ENCODE measurements at places on chromosomes 5 and 9.

GRCh38 chr9:125991886-125992529 is 244.8 kb downstream of the PBX3 start:
- DNase-seq = no peak

DNA sequence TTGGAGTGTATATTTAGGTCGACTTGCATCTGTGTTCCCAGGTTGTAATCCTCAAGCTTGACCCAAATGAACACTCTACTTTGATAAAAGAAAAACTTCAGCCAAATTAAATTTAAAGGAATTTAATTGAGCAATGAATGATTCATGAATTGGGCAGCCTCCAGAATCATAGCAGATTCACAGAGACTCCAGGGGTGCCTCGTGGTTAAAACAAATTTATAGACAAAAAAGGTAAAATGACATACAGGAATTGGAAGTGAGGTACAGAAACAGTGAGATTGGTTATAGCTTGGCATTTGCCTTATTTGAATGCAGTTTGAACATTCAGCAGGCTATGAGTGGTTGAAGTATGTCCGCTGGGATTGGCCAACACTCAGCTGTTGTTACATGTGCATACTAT is 21.6 kb upstream of the SPATA31D4 start:
- no peak for DNase-seq

- DNase-seq = no peak
Observed at GRCh38 chr9:81737871-81738507, 48.6 kb upstream of the TLE1 start.

- DNase-seq = no peak
Observed at GRCh38 chr9:136011703-136012496, 50.7 kb upstream of the UBAC1 start.

DNA sequence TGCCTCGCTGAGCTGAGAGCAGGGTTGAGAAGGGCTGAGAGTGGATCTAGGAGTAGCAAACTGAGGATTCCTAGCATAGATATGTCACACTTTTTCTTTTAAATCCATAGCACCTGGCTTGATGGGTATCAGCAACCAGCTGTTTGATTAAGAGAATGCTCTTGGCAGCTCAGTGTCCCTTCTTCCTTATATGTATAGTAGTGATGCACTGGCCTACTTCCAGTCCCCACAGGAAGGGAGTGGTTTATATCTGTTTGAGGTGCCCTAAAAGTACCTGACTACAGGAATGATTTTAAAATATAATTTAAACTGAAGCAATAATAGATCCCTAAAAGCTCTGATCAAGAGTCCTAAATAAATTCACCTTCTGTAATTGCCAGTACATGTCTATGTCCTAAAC is 546.8 kb upstream of the ZNF608 start:
- DNase-seq = no peak

DNA sequence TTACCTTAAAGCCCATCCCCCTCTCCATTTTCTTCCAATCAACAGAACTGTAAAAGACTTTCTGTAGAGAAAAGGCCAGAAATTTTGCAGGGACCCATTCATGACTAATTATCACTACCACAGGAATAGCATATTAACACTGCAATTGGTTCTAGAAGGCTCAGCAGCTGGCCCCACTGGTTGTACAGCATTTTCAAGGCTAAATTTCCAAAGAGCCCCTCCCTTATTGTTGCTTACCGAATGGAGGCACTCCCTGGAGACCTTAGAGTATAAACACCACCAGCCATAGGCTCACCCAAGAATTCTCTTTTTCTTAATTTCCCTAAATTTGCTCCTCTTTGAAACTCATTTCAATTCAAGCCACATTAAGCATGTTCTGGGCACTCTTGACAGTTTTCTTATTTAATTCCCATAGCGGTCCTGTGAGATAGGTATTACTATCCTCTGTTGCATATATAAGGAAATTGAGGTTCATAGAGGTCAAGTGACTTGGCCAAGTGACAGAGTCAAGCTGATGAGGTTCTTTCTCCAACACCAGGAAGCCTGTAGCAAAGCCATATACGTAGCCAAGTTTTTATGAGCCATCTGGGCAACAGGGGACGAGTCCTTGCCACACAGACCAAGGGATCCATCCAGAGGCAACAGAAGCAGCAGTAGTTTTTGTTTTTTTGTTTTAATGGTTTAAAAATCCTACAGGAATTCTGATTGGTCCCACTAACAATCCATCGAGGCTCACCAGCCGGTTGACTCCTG is 83.9 kb upstream of the NR5A1 start:
- no peak for DNase-seq

All from stimulated activated CD8-positive, alpha-beta memory T cell treated with anti-CD3 and anti-CD28 coated beads, Interleukin-4, amount 100 ng/mL, for 4 hours (primary cell).